Renal cortex interstitium (tissue), 15 donors: ENCODE measurements at places on chromosomes 1 and 21.

DNA sequence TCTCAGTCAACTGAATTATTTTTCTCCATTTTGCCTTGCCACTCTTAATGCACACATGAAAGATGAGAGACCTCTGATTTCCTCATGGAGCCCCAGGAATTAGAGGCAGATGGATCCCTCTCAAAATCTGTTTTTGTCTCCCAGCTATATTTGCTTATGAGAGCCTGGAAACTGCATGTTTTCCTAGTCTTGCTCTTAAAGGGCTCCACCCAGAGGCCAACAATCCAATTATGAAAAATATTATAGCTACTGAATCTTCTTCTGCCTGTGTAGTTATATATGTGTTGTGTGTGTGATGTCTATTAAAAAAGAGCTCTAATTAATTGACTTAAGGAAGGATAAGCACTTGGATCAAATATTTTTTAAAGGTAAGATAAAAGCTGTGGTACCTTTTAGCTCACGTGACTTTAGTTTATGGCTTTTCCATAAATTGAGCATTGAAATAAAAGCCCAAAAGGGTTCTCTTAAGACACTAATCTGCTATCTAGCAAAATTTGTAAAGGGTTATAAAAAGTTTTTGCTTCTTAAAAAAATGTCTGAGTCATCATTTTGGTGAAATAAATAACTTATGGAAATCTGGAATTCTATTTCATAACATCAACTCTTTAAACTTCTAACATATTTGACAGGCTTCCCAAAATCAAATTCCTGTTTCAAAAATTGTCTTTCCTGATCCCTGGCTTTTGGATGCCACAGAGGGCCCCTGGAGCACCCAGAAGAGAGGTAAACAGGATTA, 31.2 kb upstream of the TSPEAR start:
- no peak for DNase-seq

DNA sequence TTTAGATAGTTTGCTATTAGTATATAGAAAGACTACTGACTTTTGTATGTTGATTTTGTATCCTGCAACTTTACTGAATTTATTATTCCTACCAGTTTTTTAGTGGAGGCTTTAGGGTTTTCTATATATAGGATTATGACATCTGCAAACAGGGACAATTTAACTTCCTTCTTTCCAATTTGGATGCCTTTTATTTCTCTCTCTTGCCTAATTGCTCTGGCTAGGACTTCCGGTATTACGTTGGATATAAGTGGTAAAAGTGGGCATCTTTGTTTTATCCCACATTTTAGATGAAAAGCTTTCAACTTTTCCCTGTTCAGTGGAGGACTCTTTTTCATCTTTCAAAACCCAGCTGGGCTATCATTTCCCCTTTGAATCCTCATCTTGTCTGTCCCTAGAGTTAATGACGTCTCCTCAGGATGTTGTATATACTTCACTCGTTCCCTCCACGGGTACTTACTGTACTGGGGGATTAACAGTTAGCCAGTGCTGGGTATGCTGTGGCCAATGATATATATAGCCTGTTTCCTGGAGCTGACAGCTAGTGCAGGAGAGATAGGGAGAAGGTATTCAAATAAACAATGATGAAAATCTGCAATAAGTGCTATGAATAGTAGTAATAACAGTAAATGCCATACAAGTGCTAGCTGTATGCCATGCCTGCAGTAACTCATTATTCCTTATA, 9.8 kb downstream of the ACOT11 start:
- DNase-seq, result no peak

GRCh38 chr1:91622616-91623015, 122.0 kb downstream of the CDC7 start:
- no peak for DNase-seq

DNA sequence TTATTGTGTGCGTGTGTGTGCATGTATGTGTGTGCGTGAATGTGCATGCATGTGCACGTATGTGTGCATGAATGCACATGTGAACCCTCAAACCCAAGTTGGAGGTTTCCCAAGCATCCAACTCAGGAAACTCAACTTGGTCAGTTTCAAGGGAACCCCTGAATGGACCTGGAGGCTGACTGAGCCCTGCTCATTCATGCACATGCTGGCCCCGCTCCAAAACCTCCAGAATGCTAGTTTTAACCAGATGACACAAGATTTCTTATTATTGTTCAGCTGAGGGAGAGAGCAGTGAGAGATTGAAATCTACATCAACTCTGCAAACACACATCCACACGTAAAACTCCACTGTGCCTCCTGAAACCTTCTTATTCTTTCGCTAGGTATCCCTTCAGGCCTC, 104.4 kb downstream of the OMA1 start:
- peak; percentile 45 for DNase-seq

DNA sequence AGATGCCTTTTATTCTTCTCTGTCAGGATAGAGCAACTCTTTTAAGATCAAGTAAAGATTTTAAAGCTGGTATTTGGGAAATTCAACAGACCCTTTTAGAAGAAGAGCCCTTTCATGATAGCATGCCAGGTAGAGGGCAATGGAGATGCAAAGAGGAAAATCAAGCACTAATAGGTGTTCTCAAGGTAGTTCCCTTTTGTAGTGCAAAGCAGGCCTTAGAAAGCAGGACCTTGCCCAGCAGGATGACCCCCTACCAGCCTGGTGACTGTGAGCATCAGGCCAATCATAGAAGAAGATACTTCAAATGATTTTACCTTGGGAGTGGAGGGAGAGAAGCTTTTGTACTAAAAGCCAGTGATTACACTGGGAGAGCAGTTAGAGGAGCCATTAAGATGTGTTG, 381.4 kb upstream of the ZRANB2 start:
- DNase-seq, result no peak

- no peak for DNase-seq
These were observed 10.2 kb downstream of the TLCD4 start for GRCh38 chr1:95127380-95127779.

DNA sequence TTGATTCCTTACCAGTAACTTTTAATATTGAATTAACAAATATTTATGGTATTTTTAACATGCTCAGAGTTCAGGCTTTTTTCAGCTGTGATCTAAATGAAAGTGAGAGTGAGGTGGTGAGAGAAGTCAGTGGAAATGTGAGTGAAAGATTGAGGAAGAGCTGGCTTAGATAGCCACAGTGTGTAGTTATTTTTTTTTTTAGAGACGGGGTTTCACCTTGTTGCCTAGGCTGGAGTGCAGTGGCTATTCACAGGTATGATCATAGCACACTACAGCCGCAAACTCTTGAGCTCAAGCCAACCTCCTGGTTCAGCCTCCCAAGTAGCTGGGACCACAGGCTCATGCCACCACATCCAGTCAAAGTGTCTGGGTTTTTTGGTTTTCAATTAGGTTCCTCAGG, 10.9 kb downstream of the RNF11 start:
- no peak for DNase-seq

DNA sequence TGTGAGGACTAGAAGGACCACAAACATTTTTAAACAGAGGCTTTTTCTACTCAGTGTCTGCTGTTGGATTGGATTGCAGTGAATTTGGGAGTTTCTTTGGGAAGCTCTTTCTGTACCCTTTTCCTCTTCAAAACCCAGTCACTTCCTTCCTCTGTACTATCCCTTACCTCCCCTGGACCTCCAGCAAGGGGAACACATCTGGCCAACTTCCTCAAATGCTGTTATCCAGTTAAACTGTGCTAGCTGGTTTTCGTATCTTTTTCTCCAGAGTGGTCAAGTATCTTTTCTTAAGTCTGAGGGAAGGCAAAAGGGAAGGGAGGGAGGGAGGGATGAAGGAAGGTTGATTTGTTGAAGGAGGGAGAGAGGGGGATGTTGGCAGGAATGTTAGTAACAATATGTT, 99.2 kb upstream of the TNR start:
- no peak for DNase-seq

DNA sequence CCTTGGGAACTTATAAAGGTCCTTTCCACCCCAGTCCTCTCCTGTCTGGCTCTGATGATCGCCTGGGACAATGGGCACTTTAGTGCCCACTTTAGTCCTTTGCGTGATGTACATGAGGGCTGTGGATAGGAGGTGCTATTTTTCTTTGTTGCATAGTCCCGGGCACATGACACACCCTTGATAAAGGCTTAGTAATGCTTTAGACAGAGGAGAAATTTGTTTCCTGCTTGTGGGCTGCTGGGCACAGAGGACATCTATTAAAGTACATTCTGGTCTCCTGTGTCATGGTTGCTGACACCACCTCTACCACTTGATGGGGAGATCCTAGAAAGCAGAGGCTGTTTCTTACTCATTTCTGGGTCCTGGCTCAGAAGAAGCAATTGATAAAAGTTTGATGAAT, 5.4 kb upstream of the KNCN start:
- DNase-seq, result no peak

DNA sequence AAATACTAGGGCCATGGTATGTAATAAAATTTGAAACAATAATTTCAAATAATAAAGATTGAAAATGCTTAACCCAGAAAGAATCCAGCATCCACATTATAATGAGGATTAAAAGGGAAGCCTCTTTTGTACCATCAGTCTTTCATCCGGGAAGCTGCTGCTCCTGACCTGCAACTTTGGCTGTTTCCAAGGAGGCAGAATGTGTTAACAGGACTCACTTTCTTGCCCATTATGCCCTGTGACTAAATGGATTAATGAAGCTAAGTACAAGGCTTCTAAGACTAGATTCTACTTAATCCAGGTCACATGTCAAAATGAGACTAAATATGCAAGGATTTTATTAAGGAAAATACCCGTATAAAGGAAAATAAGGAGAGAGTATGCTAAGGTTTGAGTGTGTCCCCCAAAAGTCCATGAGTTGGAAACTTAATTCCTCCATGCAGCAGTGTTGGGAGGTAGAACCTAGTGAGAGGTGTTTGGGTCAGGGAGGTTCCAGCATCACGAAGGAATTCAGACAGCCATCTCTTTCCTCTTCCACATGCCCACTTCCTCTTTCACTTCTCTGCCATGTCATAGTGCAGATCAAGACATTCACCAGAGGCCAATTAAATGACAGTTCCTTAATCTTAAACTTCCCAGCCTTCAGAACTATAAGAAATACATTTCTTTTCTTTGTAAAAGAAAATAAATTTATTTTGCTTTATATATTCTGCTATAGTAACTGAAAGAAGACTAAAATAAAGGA, 27.7 kb downstream of the FMO2 start:
- DNase-seq, result no peak

DNA sequence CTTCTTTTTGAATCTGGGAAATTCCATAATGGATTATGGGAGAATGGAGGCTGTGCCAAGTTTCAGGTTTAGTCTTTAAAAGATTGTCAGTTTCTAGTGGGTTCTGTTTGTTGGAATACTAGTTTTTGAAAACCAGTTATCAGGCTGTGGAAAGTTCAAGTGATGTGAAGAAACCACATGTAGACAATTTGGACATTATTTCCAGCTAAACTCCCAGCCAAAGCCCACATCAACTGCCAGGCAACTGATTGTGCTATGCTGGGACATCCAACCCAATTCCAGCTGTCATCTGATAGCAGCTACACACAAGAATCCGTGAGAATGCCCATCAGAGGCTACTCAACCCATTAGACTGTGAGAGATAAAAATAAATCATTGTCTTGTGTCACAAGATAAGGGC, 546.1 kb upstream of the ADAMTS5 start:
- DNase-seq, result no peak

DNA sequence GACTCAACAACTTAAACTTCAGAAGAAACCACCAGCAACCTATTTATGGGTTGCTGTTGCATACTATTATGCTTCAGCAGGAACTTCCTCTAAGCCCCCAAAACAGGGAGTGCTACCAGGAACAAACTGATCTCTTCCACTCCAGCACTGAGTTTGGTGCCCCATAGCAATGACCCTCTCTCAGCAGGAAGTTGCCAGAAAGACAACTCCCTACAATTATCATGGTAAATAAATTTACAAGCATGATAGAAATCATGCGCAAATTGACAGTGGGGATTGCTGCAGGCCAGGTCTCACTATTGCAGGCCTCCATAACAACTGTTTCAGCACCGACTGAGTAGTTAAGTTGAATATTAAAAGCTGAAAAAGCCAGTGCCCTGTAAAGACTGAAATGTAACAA, 180.6 kb downstream of the PLA2G4A start:
- DNase-seq, result no peak

DNA sequence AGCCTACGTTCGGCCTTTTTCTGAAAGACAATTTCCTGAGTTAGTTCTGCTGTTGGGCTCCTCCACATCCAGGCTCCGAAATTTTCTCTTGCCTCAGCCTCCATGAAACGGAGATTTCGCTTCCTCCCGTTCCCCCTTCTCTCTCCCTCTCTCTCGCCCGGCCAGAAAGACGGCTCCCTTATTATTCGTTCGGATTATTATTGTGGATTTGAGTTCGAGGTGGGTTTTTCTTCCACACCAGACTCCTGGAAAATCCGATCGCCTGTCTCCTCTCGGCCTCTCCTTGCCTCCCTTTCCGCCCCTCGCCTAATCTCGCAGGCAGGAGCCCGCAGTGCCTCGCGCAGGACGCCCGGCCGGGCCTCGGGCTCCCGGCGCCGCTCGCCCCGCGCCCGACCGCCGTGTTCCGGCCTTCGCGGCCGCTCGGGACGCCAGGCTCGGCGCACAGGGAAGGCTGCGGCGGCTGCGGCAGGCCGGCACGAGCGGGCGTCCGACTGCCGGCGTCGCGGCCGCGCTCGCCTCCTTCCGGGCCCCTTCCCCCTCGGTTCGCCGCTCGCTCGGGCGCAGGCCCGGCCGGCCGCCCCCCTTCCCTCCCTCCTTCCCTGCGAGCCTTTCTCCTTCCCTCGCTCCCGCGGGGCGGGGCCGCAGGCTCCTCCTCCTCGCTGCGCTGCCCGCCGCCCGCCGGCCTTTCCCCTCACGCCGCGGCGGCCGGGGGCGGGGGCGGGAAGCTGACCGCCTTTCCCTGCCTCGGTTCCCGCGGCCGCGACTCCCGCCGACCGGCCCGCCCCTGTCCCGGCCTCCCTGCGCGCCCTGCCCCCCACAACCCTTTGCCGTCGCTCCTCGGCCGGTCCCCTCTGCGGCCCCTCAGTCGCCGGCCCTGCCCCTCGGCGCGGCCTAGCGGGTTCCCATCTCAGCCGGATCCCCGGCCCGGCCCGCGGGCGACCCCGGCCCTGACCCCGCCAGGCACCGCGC, at the start of gene ARHGEF11:
Gene ARHGEF11, minus strand, starts transcription at position 493 of the 969 bp plus-strand sequence. CDS start 1,412 bp downstream, outside the sequence.
- peak; percentile 84 for DNase-seq

GRCh38 chr1:58059789-58060188, 486.7 kb downstream of the OMA1 start:
- DNase-seq, result no peak

DNA sequence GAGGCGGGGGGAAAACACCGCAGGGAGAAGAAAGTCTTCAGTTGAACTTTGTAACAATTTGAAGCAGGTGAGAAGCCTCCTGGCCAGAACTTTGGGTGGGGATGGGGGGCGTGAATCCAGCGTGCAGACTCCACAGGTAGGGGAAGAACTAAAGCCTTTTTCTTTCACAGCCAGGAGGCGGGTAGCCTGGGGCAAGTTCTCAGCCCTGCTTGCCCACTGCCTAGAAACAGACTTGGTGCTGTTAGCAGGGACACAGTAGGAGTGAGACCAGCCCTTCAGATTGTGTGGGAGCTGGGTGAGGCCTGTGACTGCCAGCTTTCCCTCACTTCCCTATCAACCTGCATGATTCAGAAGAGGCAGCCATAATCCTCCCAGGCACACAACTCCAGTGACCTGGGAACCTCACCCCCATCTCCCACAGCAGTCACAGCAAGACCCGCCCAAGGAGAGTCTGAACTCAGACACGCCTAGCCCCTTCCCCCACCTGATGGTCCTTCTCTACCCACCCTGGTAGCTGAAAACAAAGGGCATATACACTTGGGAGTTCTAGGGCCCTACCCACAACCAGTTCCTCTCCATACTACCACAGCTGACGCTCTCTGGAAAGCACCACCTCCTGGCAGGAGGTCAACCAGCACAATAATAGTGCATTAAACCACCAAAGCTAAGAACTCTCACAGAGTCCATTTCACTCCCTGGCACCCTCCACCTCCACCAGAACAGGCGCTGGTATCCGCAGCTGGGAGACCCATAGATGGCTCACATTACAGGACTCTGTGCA, 83.5 kb upstream of the CDC42BPA start:
- DNase-seq, result no peak
